ENCODE measurements at places on chromosomes 12 and 14.

DNA sequence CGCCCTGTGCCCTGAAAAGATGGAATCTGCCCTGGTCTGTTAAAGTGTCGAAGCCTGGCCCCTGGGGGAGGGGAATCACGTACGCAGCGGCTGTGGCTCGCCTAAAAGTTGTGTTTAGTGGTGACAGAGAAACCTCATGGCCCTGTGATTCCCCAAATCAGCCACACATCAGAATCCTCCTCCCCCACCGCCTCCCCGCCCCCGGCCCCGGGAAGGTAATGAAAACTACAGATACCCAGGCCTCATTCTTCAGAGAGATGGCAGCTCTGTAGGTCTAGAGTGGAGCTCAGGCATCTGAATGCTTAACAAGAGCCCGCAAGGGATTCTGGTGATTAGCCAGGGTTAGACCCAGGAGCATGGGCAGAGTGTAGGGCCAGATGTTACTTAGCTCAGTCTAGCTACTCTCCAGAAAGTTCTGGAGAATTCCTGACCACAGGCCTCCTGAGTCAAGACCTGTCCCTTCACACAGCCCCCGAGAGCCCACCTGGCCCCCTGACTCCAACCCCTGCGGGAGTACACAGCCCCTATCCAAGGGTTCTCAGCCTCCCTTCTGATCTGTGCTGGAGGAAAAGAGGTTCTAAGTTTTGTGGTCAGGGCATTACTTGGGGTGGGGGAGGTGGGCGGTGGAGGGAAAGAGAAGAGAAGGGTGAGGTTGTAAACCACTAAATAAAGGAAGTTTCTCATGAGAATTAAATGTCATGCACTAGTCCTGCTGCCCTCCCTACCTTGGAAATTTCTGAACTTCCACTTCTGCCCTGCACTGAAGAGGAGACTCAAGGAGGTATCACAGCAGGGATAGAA is 114.8 kb downstream of the PLXNC1 start:
- DNase-seq, result peak; percentile 86

DNA sequence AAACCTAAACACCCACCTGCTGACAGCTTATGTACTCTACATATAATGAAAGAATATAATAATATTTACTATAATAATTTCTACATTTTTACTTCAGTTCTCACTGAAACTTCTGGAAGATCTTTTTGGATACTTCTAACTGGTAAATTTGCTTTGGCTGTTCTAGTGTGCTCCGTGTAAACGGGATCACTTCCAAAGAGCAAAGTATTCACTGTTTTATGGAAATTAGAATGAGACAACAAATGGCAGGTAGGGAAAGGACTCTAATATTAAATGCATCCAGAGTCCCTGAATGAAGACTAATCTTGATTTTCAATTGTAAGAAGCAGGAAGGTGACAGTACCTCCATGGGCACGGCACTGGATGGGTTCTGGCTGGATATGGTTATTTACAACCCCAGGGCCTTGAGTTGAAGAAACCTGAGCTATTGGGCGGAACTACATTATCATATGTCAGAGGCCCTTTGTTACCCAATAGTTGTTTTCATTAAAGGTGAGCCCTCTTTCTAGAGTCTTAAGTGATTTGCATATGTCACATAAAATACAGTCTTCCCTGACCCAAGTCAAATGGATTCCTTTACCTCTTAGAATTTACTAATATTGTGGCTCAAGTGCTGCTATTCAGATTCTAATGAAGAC is 10.7 kb downstream of the ERP29 start:
- no peak for DNase-seq

- no peak for DNase-seq
These were observed 19.1 kb downstream of the PCNX1 start for GRCh38 chr14:70926235-70926830.

GRCh38 chr12:116002890-116003536 is 274.5 kb downstream of the MED13L start:
- no peak for DNase-seq

GRCh38 chr12:74602881-74603672 is 65.4 kb downstream of the ATXN7L3B start:
- DNase-seq, result no peak

DNA sequence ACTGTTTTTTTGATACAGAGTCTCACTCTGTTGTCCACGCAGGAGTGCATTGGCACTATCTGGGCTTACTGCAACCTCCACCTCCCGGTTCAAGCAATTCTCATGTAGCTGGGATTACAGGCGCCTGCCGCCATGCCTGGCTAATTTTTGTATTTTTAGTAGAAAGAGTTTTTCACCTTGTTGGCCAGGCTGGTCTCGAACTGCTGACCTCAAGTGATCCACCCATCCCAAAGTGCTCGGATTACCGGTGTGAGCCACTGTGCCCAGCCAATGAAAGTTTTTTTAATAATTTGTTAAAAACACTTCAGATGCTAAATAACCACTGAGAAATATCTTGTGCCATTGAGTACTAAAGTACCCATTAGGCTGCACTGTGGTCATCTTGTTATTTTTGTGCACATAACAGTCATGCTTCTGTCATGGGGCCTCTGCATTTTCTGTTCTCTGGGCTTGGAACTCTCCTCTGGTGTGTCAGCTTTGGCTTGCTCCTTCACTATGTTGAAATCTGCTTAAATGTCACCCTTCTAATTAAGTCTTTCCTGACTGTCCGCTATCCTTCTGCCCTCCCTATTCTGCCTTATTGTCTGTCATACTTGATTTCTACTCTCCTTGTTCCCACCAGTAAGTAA is 105.1 kb downstream of the KTN1 start:
- no peak for DNase-seq

DNA sequence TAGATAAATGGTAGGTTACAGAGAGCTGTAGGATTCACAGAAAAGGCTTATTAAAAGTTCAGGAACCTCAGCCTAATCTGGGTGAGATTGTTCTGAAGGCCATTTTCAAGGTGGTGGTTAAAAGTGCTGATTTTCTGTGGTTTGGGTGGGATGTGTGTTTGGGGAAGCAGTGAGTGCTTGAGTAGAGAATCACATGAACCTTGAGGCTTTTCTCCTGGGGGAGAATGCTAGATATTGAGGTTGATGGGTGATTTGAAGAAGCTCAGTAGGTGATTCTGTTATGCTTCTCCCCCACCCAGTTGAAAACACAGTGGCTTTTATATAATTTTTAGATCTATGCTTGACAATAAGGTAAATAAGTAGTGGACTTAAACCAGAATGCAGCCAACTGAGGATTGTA is 420.9 kb downstream of the PCNX1 start:
- no peak for DNase-seq

GRCh38 chr14:92175811-92176210 is 54.0 kb downstream of the CPSF2 start:
- DNase-seq, result no peak

DNA sequence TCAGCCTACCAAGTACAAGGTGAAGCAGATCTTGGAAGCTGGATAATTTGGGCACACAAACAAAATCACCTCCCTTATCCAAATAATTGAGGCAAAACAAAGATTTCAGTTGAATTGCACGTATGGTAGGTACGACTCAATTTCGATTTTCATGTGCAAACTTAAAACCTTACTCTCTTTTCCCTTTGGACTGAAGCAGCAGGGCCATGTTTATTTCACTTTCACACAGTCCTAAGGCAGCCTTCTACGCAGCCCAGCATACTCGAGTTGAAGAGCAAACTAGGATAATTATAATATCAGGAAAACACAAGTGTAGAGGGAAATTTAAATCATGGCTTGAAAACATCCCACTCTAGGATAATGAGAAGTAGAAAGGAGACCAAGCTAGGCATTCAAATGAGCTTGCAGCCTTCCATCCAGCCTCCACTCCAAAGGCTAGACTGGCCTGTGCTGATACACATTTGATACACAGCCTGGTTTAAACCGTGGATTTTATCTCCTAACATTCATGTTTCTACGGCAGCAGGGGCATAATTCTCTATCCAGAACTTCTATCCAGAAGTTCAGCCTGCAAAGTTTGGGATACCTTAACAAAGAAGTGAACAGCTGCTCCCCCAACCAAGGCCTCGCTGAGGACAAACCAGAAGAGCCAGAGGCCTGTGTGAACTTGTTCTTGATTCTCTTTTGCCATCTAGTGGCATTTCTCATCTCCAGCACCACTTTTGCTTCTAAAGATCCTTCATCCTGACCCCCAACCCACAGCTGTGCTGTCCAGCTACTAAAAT is 2.4 kb upstream of the RNASE7 start:
- no peak for DNase-seq

GRCh38 chr14:63624701-63625100 is 17.0 kb downstream of the WDR89 start:
- DNase-seq, result no peak

DNA sequence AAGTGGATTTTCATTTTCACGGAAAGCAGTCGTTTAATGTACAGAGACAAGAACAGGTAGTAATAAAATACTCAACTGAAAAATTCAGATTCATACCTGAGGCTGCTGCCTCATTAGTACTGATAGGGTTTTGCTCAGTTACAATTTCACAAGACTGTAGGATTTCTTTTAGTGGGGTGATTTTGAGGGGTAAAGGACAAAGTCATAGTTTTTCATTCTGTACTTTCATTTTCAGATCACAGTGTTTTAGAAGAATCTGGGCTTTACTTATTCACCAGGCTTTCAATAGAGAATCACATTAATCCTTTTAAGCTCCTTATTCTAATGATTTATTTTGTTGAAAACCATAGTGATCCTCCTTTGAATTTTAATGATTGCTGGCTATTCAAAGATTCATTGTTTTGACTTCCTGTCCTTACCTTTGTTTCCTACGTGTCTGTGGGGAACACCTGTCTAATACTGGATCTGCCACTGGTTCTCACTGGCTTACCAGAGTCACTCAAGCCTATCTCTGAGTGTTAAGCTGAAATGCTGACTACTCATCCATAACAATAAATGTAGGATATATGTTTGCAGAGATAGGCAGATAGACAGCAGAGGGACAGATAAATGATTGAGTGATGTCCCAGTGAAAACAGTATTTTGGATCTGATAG is 243.8 kb upstream of the NPAS3 start:
- DNase-seq, result no peak

GRCh38 chr14:99791476-99792209 is 1.6 kb upstream of the EML1 start:
- DNase-seq, result no peak

DNA sequence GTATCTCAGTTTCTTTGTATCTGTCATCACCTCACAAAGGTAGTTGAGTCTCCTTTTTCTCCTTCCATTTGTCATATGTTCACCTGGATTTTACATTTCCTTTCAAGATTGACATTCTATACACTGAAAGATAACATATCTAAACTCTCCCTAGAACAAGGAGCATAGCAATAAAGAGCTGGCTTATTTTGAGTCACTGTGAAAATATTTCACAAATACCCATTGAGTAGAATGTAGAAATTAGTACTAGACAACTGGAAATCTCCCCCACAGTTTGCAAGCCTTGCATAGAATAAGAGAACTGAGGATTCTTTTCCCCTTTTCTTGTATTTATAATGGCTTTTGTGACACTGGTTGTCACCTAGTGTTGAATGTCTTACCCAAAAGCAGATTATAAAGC is 111.2 kb downstream of the KICS2 start:
- no peak for DNase-seq
